Myocyte (in vitro differentiated cells): ENCODE measurements at places on chromosomes 12 and 14. TPM values are rescaled to one million over a fixed set of nuclear protein-coding genes. Genes with fewer than 3 reads are reported as not detected.

Gene ANAPC7
- 72.2 and 81.3 TPM in 2 replicates for total RNA-seq

Gene SDS
- total RNA-seq, result not detected in 2 replicates

DNA sequence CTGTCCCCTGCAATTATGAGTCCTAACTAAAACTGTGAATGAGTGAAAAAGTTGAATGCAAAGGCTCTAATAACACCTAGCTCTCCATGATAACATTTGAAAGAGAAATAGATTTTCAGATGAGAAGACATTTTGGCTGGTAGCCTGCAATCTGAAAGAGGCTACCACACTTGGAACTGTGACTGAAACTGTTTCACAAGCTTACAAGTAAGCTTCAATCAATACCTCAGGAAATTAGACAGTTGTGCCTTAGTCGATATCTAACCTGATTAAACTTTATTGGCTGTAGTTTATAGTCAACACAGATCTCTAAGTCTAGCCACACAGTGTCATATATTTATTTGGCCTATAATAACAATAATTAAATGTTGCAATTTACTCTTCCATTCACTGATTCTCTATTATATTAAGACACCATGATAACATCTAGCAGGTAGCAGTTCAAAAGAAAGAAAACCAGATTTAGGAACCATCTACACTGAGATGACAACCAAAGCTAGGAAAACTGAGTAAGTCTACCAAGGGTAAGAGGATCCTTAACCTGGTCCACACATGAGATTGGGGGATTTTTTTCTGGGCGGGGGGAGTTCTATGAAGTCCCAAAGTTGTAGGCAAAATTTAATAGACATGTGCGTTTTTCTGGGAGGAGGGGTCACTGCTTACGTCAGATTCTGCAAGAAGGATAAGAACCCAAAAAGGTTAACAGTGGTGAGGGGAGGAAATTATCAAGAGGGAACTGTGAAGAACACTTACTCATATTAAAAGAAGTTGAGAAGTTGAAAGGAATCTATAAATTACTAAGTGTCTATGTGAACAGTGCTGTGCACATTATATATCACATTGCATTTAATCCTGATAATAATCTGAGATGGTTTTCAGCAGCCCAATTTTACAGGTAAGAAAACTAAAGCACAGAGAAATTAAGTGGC is 65.8 kb downstream of the NUMB start:
- no peak for DNase-seq

GRCh38 chr12:79486154-79486553 is 204.6 kb downstream of the PAWR start:
- no peak for DNase-seq

GRCh38 chr12:39476121-39476520 is 33.2 kb upstream of the KIF21A start:
- DNase-seq, result no peak

Gene TMEM132C
- not detected in 2 replicates for total RNA-seq

DNA sequence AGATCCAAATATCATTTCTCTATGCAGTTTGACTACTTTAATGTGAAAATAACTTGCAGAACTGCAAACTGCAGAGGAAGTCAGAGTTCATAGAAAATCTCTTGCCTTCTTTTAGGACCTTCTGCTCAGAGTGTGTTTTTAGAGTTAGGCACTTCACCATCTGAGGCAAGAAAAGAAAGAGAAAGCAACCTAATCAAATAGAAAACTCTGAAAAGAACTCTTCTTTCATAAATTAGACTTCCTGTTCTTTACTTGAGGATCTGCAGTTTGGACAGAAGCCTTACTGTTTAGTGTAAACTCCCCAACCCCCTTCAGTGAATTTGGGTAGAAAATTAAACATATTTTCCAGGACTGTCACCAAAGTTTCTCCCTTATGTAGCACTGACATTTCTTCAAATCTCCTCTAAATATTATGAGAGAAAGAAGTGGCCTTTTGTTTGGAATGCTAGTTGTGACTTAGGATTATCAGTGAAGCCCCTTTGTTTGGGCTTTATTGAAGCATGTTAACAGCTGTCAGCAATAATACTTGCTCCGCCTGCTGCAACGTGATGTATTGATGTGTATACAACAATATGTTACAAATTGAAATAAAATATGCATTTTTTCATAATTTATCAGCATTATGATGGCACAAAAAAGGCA is 99.5 kb downstream of the PDZRN4 start:
- DNase-seq, result no peak

- peak; percentile 13 for DNase-seq
Measured at GRCh38 chr12:19846574-19846973, 407.3 kb downstream of the AEBP2 start.

DNA sequence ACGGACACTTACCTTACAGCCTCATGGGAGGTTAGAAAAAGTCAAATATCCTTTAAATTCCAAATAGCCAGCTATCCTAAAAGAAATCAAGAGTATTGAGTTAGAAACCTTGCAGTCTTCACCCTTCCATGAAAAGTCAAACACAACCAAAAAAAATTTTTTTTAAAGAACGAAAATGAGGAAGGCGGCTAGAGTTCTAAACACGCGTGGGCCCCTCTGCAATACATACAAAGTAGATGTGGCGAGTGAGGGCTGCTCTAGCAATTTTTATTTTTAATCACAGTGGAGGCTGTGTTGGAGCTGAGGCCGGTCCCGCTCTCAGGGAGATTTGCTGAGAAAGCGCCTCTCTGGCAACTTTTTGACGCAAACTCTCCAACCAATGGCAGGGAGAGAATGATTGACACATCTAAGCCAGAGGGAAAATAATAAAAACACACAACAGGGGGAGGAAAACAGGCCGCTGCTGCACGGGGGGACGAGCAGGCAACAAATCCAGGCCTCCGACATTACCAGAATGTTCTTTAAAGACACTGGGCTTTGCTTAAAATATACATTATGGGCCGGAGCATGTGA is at the start of gene OTX2:
Gene OTX2 (minus strand): TSS at position 333 of the 573 bp plus-strand sequence. CDS start 5,023 bp downstream, outside the sequence.
- DNase-seq, result no peak

Gene ST8SIA1
- 1.6 and 5.6 TPM in 2 replicates for total RNA-seq

DNA sequence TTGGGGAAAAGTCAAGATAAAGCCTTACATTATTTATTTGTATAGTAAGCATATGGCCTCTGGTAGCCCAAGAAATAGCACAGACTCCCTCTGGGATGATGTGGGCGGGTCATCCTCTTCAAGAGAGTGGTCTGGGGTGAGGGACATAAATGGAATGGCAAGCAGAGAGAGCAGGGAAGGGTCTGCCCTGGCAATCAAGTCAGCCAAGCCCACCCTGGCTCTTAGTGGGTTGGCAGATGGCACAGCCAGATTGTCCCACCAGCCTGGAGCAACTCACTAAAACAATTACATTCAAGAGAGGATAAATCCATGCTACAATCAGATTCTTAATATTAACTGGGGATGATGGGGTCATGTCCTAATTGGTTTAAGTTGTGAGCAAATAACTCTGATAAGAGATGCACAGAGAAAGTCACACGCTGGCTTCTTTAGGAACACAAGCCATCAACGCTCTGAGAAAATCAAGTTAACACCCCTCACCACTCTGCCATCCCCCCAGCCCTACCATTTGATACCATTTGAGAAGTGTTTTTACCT is 2.8 kb upstream of the PELI2 start:
- no peak for DNase-seq

- DNase-seq, result no peak
Measured at GRCh38 chr14:84584511-84584910, 945.4 kb upstream of the FLRT2 start.

GRCh38 chr12:120100630-120101029 is 15.9 kb downstream of the RAB35 start:
- DNase-seq, result peak; percentile 93

- DNase-seq, result no peak
Measured at GRCh38 chr14:89649451-89650075, 232.5 kb upstream of the FOXN3 start.

Gene KRT82
- not detected in 2 replicates for total RNA-seq

Gene ARG2
- 0.88 and 3.8 TPM in 2 replicates for total RNA-seq
